ENCODE measurements at places on chromosomes 6 and 20. TPM values are rescaled to one million over a fixed set of nuclear protein-coding genes. Genes with fewer than 3 reads are reported as not detected.

GRCh38 chr6:120805276-120805675 is 529.0 kb downstream of the TBC1D32 start:
- DNase-seq = no peak

DNA sequence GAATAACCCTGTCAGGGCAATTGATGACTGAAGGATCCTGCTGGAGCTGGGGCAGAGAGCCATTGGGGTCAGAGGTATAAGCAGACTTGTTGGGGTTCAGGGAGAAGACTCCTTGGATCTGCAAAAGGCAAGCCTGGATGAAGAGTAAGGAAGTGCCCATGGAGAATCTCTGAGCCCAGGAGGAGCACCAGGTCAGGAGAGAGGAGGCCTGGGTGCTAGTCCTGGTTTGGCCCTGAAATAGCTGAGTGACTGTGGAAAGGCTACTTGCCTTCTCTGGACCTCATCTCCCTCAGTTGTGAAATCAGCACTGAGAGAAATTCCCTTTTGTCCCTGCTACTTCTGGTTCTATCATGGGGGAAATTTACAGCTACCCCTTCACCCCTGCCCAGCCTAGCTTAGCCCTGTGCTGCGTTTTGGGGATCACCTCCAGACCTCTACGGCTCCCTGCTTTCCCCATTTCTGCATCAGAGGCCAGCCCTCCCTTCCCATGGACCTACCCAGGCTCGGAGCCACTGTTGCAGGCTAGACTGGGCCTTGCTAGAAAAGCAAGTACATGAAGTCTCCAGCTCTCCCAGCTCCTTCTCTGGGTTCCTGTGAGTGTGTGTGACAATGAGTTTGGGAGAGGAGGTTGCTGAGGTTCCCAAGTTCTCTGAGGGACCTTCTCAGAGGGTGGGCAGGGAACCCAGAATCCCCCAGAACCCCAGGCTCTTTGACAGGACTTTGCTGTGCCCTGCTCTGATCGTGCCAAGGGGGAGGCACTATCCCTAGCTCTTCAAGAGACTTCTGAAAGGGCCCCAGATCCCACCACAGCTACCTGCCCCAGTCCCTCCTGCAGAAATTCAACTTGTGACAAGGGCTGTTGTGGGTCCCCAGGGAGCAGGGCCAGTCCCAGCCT is 2.3 kb upstream of the NCR2 start:
- DNase-seq = no peak

DNA sequence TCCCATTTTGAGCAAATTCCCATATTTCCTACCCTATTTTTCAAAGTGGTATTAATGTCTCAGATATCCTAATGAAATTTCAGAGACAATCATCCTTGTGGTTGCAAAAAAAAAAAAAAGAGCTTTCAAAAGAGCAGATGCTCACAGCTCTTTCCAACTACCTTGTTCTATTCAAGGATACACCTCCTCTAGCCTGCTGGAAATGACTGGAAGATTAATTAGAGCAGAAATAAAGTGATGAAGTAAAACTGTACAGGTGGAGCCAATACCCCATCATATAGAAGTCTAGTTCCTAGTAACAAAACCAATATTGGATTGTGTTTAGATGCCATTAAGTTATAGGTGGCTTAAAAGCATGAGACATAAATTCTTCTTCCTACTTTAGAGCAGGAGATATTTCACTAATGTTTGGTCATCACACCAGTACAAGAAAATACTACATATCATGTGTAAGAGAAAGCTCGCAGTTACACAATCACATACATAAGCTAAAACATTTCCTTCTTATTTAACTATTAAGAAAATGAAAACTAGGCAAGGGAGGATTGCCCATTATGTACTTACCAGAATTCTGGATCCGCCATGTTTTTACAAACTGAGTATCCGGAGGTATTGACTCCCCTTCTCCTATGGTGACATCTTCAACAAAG is 42.4 kb downstream of the ILRUN start:
- no peak for DNase-seq

Gene PROCR
- 6.3 TPM for total RNA-seq

Gene OOEP
- not detected for total RNA-seq

Gene SESN1
- total RNA-seq = 27.5 TPM

Gene POPDC3
- not detected for total RNA-seq

Gene ARMH2
- not detected for total RNA-seq

DNA sequence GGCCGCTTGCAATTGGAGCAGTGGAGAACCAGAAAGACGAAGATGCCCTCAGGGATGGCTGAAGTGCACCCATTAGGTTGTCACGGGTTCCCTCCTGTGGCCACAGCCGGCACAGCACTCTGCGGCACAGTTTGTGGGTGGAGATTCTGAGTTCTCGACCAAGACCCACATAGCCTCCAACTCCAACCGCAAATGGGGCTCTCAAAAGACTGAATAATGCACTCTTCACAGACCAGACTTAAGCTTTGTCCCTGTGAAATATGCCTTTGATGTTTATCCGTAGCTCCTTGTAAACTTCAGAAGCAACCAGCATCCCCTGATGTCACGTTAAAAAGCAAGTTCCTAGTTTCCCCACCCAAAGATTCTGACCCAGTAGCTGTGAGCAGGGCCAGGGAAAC is 934 bp upstream of the CST9 start:
- peak; percentile 77 for DNase-seq

Gene LHFPL5
- not detected for total RNA-seq

GRCh38 chr20:25136643-25137559 is 55.0 kb upstream of the VSX1 start:
- peak; percentile 60 for DNase-seq

Gene SLC12A5
- not detected for total RNA-seq

Gene ASIP
- not detected for total RNA-seq

Gene SYCP2L
- total RNA-seq = 0.18 TPM

DNA sequence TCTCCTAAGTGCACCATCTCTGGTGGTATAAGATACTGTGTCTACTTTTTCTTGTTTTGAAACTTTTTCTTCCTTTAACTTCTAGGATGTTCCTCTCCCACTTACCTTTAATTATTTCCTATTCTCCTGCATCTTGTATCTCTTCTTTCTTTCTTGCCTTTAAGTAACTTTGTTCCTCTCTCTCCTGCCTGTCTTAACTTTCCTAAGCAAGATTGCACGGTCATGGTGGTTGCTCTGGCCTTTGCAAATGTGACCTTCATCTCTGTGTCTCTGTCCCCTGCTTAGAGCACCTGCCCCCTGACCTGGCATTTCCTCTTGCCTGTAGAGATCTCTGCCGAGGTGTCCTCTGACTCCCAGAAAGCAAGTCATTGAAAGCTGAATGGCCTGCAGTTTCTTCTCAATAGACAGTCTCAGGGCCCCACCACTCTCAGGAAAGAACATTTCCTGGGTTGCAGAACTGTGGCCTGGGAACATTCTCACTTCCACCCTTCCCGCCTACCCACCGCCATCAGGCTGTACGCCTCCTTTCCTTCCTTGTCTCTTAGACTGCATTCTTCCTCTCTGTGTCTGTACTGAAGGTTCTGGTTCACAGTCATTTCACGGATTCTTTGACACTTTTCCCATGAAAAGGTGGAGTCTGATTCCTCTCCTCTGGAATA is 12.8 kb downstream of the ZDHHC14 start:
- no peak for DNase-seq

Gene IL20RA
- 13.4 TPM for total RNA-seq

Gene LIN28B
- not detected for total RNA-seq

DNA sequence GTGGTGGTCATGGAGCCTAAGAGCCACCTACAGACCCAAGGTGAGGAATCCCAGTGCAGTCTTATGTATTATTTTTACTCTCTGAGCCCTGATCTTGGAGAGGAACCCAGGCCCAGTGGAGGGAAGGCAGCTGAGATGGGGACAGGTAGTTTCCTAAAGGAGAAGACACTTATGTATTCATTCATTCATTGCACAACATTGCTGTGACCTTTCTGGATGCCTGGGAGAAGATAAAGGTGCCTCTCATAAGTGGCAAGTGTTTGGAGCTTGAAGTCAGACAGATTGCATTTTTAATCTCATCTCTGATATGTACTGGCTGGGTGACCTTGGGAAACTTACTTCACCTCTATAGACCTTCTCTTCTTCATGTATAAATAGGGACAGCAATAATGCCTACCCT is 111.1 kb downstream of the CEBPB start:
- DNase-seq = no peak

GRCh38 chr6:161048641-161049040 is 57.1 kb downstream of the MAP3K4 start:
- DNase-seq = no peak

GRCh38 chr6:134482593-134483270 is 164.8 kb upstream of the SGK1 start:
- no peak for DNase-seq

Gene KCNK15
- total RNA-seq = 0.40 TPM

DNA sequence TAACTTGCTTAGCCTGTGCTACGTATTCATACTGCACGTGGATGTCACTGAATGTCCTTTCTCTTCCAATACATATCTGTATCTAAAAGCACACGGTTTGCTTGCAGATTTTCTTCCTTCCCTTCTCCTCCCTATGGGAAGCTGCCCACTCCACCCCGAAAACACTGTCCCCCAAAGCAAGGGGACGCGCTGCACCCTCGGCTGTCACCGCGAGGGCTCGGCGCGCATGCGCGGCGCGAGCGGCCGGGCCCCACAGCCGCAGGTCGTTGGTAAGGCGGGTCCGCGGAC is 659 bp downstream of the TMX4 start:
- no peak for DNase-seq

GRCh38 chr6:158356586-158357546 is 44.6 kb downstream of the TULP4 start:
- no peak for DNase-seq

DNA sequence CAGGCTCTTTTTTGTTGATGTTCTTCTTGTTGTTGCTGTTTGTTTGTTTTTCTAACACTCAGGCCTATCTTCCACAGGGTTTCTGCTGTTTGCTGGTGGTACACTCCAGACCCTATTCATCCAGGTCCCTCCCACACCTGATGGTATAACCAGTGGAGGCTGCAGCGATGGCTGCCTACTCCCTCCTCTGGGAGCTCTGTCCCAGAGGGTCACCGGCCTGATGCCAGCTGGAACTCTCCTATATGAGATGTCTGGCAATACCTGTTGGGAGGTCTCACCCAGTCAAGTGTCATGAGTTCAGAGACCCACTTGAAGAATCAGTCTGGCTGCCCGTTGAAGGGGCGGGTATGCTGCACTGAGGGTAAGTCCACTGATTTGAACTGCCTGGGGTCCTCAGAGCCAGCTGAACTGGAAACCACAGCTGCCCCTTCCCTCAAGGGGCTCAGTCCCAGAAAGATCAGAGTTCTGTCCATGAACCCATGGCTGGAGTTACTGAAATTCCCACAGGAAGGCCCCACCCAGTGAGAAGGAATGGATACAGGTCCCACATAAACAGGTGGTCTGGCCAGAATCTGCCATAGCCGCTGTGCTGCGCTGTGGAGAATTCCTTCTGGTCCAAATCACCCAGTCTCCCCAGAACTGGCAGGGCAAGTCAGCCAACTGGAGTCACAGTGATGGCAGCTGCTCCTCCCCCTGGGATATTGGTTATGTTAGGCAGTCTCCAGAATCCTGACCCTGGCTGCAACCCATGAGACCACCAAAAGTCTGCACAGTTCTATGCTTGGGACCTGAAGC is 664.4 kb downstream of the FRK start:
- no peak for DNase-seq

GRCh38 chr20:51661609-51662178 is 106.5 kb downstream of the ATP9A start:
- no peak for DNase-seq

- DNase-seq = no peak
Observed at GRCh38 chr6:146893690-146894089, 294.9 kb downstream of the ADGB start.

Gene WFDC5
- total RNA-seq = not detected

DNA sequence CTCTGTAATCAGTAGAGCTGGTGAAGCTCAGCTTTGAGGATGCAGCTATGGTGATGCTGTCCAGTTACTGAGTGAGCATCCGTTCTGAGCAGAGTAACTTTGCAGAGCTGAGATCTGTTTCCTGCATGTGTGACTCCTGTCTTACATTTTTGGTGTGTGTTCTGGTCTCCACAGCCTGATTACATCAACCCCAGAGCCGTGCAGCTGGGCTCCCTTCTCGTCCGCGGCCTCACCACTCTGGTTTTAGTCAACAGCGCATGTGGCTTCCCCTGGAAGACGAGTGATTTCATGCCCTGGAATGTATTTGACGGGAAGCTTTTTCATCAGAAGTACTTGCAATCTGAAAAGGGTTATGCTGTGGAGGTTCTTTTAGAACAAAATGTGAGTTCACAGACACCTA is 81.6 kb downstream of the FAM120B start:
- no peak for DNase-seq

Gene PRPH2
- 0.40 TPM for total RNA-seq

DNA sequence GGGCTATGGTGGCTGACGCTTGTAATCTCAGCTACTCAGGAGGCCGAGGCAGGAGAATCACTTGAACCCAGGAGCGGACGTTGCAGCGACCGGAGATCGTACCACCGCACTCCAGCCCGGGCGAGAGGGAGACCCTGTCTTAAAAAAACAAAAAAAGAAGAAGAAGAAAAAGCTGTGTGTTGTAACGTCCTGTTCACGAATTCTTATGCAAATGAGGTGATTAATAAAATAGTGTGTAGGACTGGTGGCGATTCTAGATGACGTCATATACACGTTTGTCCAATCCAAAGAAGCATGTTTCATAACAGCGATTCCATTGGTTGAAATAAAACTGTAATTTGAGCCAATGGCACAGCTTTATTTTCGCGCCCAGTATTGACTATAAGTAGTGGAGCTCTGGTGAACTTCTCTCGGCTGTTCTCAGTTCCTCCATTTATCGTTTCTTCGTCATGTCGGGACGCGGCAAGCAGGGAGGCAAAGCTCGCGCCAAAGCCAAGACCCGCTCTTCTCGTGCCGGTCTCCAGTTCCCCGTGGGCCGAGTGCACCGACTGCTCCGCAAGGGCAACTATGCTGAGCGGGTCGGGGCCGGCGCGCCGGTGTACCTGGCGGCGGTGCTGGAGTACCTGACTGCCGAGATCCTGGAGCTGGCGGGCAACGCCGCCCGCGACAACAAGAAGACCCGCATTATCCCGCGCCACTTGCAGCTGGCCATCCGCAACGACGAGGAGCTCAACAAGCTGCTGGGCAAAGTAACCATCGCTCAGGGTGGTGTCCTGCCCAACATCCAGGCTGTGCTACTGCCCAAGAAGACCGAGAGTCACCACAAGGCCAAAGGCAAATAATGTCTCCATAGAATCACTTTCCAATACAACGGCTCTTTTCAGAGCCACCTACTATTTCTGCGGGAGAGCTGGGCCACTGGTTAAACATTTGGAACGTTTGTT is 47.0 kb downstream of the OR2B2 start:
- DNase-seq = peak; percentile 72

DNA sequence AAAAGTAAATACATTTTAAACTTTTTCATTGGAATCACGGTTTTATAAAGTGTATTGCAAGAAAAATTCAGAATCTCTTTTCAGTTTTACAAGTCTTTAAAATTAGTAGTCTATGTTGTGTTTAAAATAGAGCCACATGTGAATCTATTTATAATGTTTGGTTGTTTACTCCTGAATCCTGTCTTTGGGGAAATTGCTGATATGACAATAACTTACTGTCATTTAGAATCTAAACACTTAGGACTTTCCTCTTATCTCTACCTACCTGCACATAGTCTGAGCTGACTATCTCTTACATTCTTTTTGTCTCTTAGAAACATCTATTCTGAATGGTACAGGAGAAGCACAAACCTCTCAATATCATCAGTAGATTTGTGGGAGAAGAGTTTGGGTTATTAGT is 4.1 kb upstream of the SRSF12 start:
- no peak for DNase-seq
